Stimulated activated CD4-positive, alpha-beta T cell treated with anti-CD3 and anti-CD28 coated beads, TNF-alpha, amount 100 ng/mL, for 24 hours (primary cell): ENCODE measurements at places on chromosomes 2 and 18.

- no peak for DNase-seq
Observed at GRCh38 chr2:33510586-33510968, 34.1 kb downstream of the RASGRP3 start.

GRCh38 chr2:235611756-235612155 is 117.9 kb downstream of the AGAP1 start:
- DNase-seq, result no peak

- DNase-seq, result no peak
Observed at GRCh38 chr18:60976976-60977375, 356.3 kb upstream of the CDH20 start.

DNA sequence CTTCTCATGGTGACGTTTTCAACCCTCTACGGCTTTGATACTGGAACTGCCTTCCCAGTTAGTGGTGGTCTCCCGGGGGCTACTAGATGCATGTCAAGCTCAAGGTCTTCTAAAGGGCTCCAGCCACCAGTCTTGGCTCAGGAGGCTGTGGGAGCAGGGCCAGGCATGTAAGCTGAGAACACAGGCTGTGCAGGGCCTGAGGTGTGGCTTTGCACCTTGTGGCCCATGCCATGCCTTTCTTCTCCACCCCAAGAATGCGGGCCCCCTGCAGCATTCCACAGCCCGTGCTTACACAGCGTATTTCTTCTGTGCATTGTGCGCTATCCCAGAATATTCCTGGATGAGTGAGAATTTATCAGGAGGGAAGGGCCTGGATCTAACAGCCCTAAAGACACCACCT is 144.9 kb downstream of the SEPTIN10 start:
- DNase-seq, result no peak

DNA sequence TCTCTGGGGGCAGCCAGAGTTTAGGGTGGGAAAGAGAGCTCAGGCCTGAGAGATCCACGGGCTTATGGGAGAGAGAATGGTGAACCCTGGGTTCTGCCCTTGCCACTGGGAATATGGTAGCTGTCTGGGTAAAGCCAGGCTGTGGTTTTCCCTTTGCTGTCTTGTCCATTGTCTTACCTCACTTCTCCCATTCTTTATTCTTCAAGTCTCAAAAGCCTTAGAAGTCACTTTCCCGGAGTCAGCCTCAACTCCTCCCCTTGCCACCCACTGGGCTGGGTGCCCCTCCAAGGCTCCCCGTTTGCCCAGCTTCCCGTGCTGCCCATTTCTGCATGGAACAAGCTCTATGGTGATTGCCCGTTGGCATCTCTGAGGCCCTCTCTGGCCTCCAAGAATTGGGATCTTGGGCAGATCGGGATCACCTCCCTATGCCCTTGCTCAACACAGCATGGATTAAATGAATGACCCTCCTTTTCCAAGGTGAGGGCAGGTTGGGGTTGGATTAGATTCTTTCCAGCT is 228.2 kb downstream of the HAUS1 start:
- no peak for DNase-seq

GRCh38 chr2:25339791-25340180 is 1.9 kb downstream of the DNMT3A start:
- DNase-seq, result no peak

GRCh38 chr2:186036862-186037449 is 298.4 kb downstream of the FSIP2 start:
- no peak for DNase-seq

DNA sequence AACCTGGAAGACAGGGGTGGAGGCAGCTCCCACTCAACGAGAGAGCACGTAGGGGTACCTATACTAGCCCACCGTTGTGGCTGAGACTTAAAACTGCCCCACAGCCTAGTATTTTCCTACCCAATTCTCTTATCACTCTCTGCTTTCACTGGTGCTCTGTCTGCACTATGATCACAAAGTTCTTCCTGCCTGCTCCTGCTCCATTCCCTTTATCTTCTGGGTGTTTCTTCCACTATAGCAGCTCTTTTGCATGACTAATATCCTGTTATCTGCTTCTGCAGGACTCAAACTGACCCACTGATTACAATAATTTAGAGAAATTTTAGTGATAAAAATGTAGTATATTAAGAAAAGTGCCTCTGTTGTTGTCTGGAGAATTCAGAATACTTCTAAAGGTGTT is 184.8 kb downstream of the LRP1B start:
- DNase-seq, result no peak

DNA sequence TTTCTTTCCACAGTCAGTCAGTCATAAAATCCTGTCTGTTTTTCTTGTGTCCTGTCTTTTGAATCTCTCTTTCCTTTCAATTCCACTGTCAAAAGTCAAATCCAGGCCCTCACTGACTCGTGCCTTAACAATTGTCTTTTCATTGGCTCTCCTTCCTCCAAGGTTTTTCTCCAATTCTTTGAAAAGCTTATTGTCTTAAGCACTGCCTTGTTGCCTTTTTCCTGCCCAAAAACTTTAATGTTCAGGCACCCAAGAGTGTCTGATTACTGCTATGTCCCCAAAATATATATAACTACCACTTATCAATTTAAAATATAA is 13.9 kb upstream of the SULT1C4 start:
- no peak for DNase-seq

DNA sequence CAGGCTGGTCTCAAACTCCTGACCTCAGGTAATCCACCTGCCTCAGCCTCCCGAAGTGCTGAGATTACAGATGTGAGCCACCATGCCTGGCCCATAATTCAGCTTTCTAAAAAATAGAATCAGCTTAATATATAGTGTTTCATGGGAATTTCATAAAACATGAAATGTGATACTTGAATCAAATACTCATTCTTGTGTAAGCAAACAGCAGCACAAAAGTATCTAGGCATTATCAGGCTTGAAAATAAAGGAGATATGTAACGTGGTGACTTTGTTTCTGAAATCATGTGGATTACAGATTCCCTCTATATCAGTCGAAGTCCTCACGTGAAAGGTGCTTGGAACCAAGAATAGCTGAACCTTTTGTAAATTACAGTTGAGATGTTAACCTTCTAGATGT is 229.1 kb downstream of the FHOD3 start:
- no peak for DNase-seq

DNA sequence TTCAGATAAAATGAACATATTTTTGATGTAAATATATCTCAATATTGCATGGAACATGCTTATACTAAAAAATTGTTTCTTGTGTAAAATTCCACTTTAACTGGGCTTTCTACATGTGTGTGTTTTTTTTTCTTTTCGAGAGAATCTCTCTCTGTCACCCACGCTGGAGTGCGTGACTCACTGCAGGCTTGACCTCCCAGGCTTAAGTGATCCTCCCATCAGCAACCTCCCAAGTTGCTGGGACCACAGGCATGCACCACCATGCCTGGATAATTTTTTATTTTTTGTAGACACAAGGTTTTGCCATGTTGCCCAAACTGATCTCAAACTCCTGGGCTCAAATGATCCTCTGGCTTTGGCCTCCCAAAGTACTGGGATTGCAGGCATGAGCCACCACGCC is 254.6 kb downstream of the LOXHD1 start:
- no peak for DNase-seq

- no peak for DNase-seq
Observed at GRCh38 chr2:88693911-88694414, 2.5 kb downstream of the RPIA start.

- DNase-seq, result no peak
Observed at GRCh38 chr18:34834897-34835296, 124.8 kb downstream of the DTNA start.

GRCh38 chr18:44724105-44724778 is 43.6 kb downstream of the SETBP1 start:
- no peak for DNase-seq

DNA sequence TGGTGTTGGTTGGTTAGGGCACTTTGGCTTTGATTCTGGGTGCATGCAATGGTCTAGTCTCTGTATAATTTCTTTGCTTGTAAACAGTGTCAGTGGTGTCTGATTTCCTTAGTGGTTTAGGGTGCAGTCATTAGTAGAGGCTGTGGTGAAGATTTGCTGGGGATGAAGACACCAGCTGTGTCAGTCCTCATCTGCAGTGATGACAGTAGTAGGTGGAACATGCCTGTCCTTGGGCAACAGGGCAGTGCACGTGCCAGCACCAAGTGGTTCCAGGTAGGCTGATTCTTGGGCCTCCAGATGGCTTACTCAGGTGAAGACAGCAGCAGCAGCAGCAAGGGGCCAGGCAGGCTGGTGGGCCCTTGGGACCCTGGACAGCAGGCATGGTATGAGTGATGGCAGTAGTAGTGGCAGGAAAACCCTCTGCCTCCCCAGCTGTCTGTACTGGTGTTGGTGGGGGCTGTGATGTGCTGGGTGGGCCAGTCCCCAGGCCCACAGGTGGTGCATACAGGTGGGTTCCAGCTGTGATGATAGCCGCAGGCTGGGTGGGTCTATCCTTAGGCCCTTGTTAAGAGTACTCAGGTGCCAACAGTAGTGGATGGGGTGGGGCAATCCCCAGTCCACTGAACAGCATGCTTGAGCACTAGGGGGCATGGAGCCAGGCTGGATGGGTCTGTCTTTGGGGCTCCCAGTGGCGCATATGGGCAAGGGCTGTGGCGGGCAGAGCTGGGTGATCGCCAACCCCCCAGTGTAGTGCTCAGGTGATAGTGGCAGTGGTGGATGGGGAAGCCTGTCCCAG is 140.7 kb upstream of the THUMPD2 start:
- no peak for DNase-seq

GRCh38 chr2:10830203-10830602 is 17.6 kb upstream of the PDIA6 start:
- DNase-seq, result no peak

DNA sequence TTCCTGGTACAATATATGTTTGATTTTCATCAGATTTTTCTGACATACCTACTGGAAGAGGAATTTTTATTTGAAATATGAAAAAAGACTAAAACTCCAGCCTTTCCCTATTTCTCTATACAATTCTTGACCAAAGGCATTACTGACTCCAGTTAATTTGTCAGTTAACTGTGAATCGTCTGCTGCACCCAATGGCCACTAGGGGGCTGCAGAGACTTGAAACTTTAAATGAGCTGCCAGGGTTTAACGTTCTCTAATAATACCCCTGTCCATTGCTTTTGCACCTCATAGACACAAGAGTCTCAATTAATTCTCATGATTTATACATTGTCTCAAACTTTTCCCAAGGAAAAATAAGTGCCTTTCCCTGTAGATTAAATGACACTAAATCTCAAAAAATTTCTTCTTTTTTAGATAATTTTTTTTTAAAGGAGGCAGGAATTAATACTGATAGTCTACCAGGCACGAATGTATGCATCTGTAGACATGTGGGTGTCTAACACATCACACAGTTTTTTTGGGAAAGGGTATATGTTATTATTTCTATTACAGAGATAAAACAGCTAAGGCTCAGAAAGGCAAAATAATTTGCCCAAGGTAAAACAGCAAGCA is 1.8 kb upstream of the ALK start:
- DNase-seq, result no peak

GRCh38 chr2:20584399-20585358 is 66.2 kb downstream of the HS1BP3 start:
- no peak for DNase-seq

DNA sequence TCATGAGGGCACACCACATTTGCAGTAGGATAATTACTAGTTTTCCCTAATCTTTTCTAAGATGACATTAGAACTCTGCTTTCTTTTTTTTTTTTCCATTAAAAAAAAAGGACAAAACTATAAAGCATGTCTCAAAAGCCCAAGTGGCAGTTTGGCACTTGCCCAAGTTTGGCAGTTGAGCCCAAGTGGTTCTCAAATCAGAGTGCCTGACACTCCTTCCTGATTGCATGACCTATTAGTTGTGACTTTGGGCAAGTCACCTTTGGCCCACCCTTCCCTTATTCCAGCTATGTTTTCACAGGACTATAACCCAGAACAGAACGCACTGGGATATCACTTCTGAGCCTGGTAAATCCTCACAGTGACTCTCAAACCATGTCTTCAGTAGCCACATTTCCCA is 273.0 kb downstream of the CCDC85A start:
- no peak for DNase-seq

GRCh38 chr2:11852526-11853196 is 106.2 kb downstream of the LPIN1 start:
- DNase-seq, result no peak

DNA sequence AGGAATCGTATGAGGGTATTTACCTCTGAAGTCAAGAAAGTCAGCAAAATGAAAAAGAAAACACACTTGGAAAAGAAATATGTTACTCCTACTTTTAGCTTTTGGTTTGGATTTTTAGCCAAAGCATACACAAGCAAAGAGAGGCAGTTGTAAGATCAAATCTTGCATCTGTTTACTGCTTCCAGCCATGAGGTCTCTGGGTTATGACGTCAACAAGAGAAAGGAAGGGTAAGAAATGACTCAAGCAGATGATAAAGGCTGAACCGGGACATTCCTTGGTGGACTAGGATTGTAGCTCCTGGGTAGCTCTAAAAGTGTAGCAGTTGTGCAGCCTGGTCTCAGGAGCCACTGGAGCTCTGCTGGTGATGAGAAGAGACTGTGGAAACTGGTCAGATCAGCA is 16.8 kb downstream of the CTNNA2 start:
- no peak for DNase-seq

DNA sequence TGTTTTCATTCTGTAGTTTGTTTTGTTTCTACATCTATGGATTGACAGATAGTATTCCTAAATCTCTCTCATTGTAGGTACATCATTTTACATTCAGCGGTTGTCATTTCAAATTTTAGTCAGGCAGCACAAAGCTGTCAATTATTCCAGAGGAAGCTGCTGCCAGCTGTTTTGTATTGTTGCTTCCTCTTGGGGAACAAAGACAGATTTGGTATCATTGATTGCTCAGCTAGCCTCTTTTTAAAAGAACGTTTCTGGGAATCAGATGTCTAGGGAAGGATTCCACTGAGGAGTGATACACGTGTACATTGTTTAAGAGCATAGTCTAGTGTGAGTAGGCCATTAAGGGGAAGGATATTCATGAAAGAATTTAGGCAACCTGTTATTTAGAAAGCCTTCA is 145.8 kb downstream of the AGPS start:
- no peak for DNase-seq

DNA sequence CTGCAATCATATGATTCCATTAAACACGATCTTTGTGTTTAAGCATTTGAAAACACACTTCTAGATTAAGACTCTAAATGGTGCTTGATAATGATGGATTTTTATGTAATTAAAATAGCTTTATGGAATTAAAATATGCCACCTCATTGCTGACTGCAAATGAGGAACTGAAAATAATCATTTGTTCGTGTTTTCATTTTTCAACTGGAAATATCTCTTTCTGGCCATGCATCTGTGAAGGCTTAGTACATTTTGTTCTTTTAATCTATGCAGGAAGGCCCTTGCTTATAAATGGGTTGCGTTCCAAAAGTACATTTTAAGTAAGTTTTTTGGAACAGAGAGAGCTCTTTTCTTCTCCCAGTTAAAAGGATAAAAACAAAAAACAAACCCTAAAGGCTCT is 125.5 kb downstream of the MC4R start:
- DNase-seq, result no peak

DNA sequence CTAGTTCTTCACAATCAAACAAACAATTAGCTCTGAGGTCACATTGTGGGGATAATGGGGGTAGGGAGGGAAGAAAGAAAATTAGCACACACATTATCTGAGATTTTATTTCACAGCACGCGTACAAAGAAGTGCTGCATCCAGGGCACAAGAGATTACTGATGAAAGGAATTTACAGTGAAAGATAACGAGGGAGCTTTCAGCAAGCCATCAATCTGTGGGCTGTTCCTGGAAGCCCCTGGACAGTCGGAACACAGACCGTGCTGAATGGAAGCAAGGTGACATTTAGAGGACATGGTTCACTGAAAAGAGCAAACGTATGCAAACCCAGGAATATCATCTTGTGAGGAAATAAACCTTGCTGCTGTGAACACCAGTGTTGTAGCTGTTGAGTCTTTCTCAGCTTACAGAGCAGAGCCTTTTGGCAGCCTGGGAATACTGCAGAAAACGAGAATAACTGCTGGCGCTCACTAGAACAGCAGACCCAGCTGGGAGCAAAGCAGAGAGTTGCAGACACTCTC is 63.2 kb downstream of the SCG2 start:
- DNase-seq, result no peak
